LHCN-M2 (cell line): ENCODE measurements at places on chromosomes 11 and 22. TPM values are rescaled to one million over a fixed set of nuclear protein-coding genes. Genes with fewer than 3 reads are reported as not detected.

GRCh38 chr11:60970369-60970774, 1.1 kb upstream of the CD6 start:
- DNase-seq = no peak

DNA sequence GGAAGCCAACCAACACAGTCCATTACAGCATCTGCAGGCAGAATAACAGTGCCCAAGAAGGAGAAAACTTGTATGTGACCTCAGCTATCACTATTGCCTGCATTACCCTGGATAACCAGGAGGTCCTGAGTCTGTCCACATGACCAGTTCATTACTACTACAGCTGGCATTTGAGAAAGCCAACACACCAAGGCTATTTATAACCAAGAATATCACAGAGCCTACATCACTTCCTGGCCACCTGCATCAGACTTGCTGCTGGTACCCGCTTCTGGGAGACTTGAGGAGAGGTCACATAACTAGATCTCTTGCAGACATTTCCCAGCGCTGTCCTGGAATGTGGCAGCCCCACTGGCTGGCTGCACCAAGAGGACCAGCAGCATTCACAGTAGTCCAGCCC, 11.1 kb upstream of the OR56B4 start:
- DNase-seq = no peak

DNA sequence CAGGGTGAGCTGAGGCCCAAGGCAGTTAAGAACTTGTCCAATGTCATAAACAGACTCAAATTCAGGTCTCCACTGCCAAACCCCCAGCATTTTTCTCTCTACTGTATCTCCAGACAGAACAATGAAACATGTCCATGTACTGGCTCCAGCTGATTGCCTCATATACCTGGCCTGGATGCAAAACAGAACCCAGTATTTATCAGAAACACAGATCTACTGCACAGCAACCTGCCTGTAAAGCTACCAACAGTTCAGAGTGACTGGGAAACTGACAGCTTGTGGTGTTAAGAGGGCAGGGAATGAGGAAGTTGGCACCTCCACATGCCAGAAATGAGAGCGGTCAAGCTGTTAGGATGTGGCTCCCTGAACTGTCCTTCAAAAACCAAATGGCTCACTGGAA, 41.6 kb downstream of the C11orf71 start:
- DNase-seq = no peak

Gene GGA1
- 53.3 and 58.4 TPM in 2 replicates for total RNA-seq

DNA sequence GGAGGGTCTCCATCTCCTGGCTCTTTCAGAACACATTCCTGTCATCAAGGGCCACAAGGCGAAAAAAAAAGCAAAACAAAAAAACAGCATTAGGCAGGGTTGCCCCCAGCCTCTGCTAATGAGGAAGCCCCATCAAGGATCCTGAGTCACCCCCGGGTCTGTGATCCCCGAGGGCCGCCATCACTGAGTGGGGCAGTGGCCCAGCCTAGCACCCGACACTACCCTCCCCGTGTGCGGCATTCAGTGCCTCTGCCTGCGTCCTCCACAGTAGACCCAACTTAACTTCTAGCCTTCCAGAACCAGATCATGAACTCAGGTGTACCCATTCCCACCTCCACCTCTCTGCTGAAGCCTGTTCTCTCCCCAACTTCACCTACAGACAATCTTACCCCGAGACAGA, 6.6 kb upstream of the CDC42EP1 start:
- no peak for DNase-seq
